ENCODE measurements at places on chromosomes 2 and 18. TPM values are rescaled to one million over a fixed set of nuclear protein-coding genes. Genes with fewer than 3 reads are reported as not detected.

SPATA3 gene
- total RNA-seq, result 2.2 TPM

TMEM150A gene
- total RNA-seq, result 3.3 TPM

- no peak for ATAC-seq
These were observed 148.8 kb downstream of the ANKRD44 start for GRCh38 chr2:197161774-197162173.

GRCh38 chr2:65130664-65131175, 814 bp upstream of the RAB1A start:
- ATAC-seq, result peak; percentile 13

GRCh38 chr2:41933046-41933420, 114.8 kb upstream of the PKDCC start:
- no peak for ATAC-seq

ANKRD53 gene
- not detected for total RNA-seq

GRCh38 chr2:18244845-18245244, 315.6 kb downstream of the RDH14 start:
- ATAC-seq, result no peak

GRCh38 chr2:73249636-73250035, 15.5 kb downstream of the CCT7 start:
- ATAC-seq, result no peak

DNA sequence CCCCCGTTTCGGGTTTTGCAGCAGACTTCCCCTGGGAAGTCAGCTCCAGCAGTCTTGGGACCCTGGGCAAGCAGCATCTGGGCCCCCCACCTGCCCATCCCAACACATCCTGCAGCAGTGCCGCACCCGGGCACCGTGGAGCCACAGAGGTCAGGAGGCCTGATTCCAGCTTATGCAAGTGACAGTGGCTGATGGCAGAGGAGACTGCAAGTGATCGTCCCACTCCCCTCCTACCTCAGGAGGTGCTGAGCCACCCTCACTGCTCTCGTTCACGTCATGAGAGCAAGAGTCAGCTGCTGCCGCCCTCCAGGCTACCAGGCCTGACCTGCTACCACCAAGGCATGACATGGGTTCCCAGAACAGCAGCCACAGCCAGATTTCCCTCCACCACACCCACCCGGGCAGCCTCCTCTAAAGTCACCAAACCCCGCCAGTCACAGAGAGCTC, 18.2 kb downstream of the COX7A2L start:
- no peak for ATAC-seq

FAM98A gene
- 72.6 TPM for total RNA-seq

DNA sequence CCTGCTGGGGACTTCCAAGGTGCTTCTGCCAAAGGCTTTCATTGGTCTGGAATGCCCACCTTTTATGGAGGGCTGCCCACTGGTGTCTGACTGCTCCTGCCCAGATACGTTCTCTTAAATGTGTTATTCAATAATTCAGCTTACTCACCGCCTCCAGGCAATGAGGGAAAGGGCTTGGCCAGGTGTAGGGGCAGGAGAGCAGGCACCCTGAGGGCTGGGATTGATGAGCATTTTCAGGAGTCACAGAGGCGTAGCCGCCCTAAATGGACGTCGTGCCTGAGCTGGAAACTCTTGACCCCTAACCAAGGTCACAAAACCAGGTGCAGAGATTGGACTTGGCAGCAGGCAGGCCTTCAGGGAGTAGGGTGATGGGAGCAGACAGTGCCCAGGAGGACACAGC, 26.8 kb downstream of the MAL start:
- ATAC-seq, result no peak

GRCh38 chr2:47653902-47654789, 128.8 kb upstream of the MSH6 start:
- no peak for ATAC-seq

DNA sequence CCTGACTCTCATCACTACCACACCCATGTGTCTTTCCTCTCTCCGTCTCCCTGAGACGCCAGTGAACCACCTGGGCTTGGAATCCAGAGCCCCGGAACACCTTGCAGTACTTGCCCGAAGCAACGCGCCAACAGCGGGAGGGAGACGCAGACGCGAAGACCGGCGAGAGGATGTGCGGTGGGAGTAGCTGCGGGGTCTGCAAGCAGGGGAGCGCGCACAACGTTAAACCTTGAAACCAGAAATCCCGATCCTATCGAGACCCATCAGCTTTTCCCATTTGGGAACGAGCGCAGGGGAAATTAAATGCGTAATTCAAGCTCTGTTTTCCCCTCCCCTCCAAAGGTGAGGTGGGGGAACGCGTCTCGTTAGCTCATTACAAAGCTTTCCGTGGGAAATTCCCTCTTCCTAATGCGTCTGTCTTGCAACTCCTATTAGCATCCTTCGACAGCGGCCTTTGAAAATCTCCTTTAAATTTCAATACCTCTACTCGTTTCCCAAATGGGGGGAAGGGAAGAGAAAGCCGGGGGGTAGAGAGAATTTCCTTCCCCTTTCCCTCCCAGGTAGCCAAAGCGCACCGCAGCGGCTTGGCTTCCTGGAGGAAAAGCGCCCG, 421 bp upstream of the CNTNAP5 start:
- ATAC-seq, result no peak

AGXT gene
- total RNA-seq, result not detected

GRCh38 chr2:197054437-197054836, 127.9 kb upstream of the PGAP1 start:
- ATAC-seq, result peak; percentile 90

CCDC85A gene
- not detected for total RNA-seq

- ATAC-seq, result no peak
These were observed 167.9 kb downstream of the TCF4 start for GRCh38 chr18:55419947-55420664.

TM4SF20 gene
- total RNA-seq, result not detected

GRCh38 chr2:38737925-38738324, 13.2 kb downstream of the SRSF7 start:
- ATAC-seq, result no peak

LYG2 gene
- total RNA-seq, result not detected

BCL2 gene
- total RNA-seq, result 95.4 TPM

ANTXR1 gene
- total RNA-seq, result 0.11 TPM

NAT8 gene
- total RNA-seq, result not detected

DSC2 gene
- total RNA-seq, result not detected

DNA sequence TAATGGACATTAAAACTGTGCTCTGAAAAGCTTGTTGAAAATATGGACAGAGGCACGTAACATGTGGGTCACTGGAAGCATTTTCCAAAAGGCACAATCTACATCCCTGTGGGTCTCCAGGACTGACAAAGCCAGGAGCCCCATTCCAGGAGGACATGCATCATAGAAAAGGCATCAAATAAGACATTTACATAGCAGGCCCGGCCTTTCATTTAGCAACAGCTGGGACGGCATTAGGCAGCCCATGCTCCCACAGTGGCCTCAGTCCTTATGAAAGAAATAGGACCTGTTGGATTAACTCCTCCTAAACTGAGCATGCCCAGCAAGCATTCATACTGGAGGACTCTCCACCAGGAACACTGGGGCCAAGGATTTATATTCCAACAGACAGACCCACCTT, 72.2 kb downstream of the TWIST2 start:
- no peak for ATAC-seq

CERKL gene
- not detected for total RNA-seq

DNA sequence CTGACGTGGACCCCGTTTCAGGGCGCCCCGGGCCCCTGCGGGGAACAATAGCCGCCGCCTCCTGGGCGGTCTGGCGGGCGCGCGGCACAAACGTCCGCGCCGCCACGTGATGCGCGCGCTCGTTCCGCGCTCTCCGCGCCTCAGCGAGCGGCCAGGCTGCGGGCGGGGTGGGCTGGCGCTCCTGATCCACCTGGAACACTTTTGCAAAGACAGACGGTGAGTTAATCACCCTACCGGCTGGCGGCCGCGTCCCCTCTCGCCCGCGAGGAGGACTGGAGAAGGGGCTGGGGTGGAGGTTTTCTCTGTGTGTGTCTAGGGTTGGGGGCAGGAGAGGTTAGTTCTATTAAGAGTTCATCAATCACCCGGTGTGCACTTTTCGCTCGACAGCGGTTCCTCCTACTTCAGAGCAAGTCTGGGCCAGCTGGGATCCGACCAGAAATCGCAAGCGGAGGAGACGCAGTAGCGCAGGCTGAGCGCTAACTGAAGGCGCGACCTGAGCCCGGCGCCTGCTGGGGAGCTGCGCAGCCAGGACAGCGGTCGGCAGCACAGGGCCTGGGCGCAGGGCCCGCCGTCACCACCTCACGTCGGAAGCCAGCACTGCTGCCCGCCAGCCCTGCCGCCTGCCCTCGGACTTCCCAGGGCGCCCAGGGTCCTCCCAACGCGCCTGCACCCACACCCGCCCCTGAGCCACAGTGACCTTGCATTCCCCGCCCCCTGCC, 10.3 kb upstream of the HOXD1 start:
- ATAC-seq, result no peak

DNA sequence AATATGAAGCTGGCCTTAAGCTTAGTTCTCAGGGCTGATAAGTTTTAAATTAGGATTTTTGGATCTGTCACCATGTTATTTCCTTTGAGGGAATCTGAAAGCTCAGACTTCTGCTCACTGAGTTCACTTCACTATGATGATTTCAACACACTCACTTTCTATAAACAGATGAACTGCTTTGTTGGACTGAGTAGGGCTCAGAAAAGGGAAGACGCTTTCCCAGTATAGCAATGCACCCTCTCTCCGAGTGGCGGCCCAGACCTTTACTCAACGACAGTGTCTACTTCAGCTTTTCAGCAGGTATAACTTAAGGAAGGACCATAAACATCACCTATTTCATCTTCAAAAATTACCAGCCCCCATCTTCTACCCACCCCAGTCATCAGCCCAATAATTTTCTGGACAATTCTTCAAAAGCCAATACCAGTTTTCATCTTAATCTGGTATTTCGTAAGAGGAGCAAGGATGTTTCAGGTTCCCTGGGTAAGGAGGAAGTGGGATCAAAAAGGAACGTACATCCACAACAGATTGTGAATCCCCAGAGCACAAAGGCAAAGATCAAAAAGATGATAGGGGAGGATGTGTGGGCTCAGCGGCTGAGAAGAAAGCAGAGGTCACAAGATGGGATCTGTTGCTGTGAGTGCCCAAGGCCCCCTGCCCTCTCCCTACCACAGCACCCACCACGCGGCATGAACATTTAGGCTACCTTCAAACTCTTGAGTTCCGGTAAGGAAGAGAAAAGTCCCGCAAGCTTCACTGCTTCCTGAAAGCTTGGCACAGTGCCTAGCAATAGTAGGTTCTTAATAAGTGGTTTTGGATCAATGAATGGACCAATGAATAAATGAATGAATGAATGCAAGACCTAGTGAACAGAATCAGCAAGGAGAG, 41.9 kb downstream of the LPIN2 start:
- peak; percentile 48 for ATAC-seq

- ATAC-seq, result no peak
These were observed 43.1 kb upstream of the XDH start for GRCh38 chr2:31457651-31458050.

ASXL3 gene
- not detected for total RNA-seq

- ATAC-seq, result no peak
These were observed 27.9 kb upstream of the RNU4ATAC start for GRCh38 chr2:121502781-121503180.

GRCh38 chr2:29309090-29310029, 194.1 kb downstream of the CLIP4 start:
- peak; percentile 79 for ATAC-seq

DNA sequence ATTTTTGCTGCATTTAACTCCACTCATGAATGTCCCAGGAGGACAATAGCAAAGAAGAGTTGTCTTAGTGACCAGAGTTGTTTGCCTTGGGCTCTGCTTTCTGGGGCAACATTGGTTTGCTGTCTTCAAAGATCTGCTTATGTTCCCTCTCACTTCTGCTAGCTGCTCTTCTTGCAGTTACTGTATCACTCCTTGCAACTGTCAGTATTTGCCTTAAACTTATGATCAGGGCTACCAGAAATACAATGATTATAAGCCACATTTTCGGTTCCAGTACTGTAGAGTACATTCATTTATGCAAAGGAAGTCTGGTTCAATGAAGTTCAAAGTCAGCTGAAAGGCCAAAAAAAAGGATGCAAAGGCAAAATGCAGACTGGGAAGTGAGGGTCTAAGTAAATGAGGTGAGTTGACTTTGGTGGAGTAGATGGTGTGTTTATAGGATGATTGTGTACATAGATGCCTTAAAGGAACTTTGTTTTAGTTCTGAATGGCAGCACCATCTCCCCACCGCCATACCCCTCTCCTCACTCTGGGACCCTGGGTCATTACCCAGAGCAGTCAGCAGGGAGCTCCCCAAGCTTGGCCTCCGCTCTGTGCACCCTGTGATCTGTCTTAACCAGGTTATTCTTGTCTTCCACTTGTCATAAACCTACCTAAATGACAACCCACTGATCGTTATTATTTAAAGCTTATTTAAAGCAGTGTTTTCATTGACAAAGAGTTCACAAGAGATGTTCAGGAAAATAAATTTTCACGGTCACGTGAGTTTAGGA, 236.0 kb downstream of the DOK6 start:
- peak; percentile 42 for ATAC-seq

DNA sequence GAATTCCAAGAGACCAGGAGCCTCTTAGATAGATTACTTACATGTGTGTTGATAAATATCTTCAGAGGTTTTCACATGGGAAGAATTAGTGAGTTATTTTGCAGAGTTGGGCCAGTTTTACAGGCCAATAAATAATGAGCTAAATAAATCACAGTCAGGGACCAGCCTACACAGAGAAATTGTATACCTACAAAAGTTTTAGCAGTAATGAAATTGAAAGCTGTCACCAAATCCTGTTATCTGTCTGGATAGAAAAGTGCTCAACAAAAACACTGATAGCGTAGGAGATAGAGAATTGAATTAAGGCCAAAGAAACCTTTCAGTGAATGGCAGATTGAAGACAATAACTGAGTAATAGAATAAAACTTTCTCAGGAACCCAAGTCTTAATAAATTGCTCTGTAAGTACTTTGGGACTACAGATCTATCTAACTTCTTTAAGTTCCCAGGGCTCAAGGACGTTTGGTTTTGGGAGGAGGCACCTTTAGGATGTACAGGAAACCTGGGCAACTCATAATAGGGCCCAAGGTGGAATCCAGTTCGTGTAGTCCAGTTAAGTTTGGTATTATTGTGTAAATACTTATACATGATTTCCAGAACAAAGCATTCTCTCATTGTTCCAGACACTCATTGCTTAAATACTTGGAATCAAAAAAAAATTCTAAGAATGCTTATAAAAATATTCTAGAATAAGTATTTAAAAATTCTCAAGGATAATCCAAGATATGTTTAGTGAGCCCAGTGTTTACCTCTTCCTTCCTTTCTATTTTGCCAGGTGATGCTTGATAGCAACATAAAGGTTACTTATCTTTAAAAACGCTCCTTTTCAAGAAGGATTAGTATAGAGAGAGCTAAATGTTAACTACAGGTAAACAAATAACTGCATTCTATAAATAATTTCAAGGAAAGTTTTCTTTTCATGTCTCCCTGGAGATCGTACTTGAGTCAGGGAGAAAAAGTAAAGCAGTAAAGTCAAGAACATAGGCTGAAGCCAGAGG, 134.5 kb downstream of the NCKAP5 start:
- ATAC-seq, result no peak

- no peak for ATAC-seq
These were observed 310.4 kb downstream of the LRRTM1 start for GRCh38 chr2:79994161-79994560.

DNA sequence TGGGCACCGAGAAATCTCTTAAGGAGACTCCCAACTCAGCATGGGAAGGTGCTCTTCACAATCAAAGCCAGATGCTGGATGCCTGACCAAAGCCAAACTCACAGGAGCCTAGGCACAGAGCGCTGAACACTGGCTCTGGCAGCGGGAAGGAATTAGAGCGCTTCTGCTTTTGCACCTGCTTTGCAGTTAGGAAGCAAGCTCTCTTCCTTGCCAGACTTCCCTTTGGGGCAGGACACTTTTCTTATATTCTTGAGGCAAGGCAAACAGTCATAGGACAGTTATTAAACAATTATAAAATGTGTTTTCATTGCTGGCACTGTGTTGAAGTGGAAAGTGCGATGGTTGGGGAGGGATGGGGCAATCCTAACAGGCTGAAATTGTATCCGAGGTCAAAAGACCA, 79.6 kb upstream of the DNMT3A start:
- ATAC-seq, result no peak
